Left cardiac atrium (tissue), 4 donors: ENCODE measurements at places on chromosomes 12 and 14. TPM values are rescaled to one million over a fixed set of nuclear protein-coding genes. Genes with fewer than 3 reads are reported as not detected.

- no peak for DNase-seq
Observed at GRCh38 chr14:94575730-94576585, 5.3 kb upstream of the SERPINA5 start.

DNA sequence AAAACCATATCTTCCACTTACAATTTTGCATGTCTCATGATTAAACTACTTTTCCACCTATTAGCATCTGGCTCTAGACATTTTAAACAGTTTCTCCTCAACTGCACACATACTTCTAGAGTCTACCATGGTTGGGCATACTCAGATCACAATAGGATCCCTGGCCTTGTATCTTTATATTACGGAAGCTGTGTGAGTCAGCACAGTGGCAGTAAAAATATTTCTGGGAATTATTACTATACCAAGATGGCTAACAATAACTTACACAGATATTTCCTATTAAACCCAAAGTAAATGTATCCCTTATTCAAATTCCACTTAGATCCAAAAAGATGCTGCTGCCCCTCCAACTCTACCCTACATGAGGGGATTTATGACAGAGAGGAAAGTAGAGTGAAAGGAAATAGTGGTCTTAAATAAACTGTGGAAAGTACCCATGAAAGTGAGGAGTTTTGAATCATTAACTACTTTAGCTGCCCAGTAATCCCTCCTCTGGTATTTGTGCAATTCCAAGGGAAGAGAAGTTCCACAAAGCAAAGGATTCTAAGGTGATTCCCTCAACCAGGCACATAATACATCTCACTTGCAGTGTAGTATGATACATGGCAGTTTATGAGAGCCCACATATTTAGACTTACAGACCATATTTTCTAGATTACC, 14.0 kb upstream of the CPSF6 start:
- no peak for DNase-seq

GRCh38 chr12:25401547-25402345, 151.0 kb upstream of the KRAS start:
- DNase-seq, result no peak

GRCh38 chr14:36455241-36455627, 64.8 kb downstream of the NKX2-1 start:
- no peak for DNase-seq

DNA sequence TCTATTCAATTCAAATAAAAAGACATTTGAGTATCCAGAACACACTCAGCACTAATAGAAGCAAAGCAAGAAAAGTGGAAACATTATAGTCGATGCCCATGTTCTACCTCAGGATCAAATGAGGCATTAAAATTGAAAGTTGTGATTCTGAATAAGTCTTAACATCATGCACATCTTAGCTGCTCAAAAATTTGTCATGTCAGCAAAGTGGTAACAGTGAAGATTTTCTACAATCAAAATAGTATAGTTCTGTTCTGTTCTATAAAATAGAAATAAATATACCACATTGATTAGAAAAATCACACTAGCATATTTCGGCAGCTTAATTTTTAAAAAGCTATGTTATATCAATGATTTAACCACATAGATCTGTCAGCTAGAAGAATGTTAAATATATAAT, 74.7 kb downstream of the ERGIC2 start:
- no peak for DNase-seq

Gene SLCO1C1
- total RNA-seq, result 2.0 TPM

Gene KRT7
- total RNA-seq, result 1.0 TPM
